ENCODE measurements at places on chromosomes 1 and 21.

GRCh38 chr1:24905979-24906720 lies 23.9 kb downstream of the RUNX3 start:
- DNase-seq, result no peak

GRCh38 chr1:24748191-24749121 lies 3.2 kb downstream of the CLIC4 start:
- DNase-seq, result no peak

DNA sequence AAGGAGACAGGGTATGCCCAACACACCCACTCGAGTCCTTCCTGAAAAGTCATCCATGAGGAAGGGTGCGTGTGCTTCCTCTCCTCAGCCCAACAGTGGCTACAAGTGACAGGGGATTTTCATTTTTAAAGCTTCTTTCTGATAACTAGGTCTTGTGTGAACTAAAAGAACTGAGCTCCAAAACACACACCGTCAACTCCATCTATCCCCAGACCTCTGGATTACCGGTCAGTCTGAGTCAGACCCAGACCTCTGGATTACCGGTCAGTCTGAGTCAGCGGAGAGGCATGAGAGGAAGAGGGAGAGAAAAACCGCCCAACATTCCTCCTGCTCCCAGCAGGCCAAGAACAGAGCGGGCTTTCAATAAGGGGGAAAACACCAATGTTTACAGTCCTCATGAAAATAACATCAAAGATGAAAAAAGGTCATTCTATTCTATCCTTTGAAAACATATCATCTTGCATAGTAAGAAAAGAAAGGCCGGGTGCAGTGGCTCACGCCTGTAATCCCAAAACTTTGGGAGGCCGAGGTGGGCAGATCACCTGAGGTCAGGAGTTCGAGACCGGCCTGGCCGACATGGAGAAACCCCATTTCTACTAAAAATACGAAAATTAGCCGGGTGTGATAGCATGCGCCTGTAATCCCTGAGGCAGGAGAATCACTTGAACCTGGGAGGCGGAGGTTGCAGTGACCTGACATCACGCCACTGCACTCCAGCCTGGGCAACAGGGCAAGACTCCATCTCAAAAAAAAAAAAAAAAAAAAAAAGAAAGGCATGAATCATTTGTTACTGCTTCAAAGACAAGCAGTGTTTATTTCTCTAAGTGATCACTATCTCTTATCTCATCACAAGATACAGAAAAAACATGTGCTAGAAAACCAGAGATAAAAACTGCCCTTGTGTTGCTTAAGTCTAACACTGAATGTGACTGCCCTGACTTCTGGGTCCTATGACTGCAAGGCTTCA lies 3.4 kb downstream of the PTTG1IP start:
- no peak for DNase-seq

- DNase-seq, result no peak
Measured at GRCh38 chr1:1364266-1364665, 5.9 kb upstream of the MXRA8 start.

- DNase-seq, result no peak
Measured at GRCh38 chr1:16367968-16368890, 1.2 kb downstream of the SZRD1 start.

- no peak for DNase-seq
Measured at GRCh38 chr1:42956739-42957138, 1.9 kb downstream of the SLC2A1 start.

DNA sequence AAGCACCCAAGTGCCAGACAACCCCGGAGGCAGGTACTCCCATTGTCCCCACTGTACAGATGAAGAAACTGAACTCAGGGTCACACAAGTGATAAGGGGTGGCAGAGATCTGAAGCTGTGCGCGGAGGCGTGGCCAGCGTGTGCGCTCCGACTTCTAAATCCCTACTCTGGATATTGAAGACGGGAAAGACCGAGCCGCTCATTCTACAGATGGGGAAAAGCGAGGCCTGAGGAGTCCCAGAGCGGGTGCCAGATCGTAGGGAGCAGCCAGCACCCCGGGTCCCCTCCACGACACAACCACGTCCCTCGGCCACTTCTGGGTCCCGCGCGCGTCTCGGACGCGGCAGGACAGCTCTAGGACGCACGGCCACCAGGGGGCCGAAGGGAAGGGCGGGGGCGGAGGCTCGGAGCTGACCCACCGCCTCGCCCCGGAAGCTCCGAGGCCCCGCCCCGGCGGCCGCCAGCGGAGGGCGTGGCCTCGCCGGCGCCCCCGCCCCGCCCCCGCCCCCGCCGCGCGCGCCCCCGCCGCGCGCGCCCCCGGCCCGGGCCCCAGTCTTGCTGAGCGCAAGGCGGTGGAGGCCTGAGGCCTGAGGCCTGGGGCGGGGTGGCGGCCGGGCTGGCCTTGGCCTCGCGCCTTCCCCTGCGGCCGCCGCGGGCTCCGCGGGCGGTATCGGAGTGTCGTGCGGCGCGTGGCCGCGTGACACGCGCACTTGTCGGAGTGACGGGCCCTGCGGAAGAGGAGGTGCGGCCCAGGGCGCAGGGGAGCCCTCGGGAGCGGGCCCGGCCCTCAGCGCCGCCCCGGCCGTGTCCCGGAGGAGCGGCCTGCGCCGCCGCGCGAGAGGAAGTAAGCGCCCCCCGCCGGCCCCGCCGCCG lies at the start of gene H6PD:
Gene H6PD, plus strand, starts transcription at position 552 of the 873 bp plus-strand sequence. CDS start 10,161 bp downstream, outside the sequence.
- peak; percentile 94 for DNase-seq

GRCh38 chr1:82215056-82215852 lies 414.5 kb downstream of the ADGRL2 start:
- DNase-seq, result peak; percentile 7

DNA sequence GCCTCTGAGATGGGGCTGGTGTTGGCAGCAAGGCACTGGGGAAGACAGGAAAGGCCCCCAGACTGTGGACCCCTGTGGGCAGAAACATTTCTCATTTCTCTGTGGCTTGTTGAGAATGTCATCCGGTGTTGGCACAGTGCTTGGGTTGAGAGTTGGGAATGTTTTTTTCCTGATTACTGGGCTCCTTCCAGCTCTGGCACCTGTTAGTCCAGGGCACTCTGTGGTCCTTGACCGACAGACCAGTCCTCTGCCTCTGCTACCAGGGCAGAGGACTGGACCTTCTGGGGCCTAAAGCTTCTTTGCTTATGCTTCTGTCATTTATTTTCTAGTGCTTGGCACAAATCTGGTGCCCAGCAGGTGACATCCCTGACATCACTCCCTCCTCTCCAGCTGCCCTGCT lies 4.8 kb upstream of the SPRR5 start:
- no peak for DNase-seq

- no peak for DNase-seq
Measured at GRCh38 chr1:161267321-161267720, 8.8 kb downstream of the PCP4L1 start.

DNA sequence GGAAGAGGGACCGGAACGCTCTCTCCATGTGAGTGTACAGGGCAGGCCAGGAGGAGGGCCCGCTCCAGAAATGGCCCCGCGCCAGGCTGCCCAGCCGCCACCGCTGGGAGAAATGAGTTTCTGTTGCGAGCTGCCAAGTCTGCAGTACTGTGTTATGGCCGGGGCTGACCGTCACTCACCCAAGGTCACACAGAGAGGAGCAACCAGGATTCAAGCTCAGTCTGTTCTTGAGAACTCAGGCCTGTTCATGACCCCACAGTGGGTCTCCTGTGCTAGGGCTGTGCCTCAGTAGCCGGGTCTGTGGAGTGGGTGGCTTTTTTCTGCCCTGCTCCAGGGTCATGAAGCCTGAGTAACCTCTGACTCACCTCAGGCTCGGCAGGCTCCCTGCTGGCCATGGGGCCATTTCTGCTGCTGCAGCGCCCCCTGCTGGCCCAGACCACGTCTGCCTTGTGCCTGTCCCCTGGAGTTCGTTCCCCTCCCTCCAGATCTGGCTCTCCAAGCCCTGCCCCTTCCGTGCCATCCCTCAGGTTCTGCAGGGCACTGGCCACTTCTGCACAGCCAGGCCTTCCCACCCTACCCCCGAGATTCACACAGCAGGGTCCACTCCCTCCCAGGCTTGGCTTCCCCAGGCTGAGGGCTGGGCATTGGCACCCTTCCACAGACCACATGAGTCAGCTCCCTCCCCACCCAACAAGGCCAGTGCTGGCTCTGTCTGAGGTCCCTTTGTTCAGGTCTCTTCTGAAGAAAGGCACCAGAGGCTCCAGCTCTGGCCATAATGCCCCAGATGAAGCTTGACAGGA lies 51.8 kb downstream of the EDN2 start:
- no peak for DNase-seq

Data from right kidney (tissue), 9 donors.